ENCODE measurements at places on chromosomes 2 and 18.
A peak's percentile ranks its signal among the peaks of the same experiment; 100 is the strongest.

GRCh38 chr2:25567406-25567805 lies 106.0 kb downstream of the DTNB start:
- peak; percentile 70 for DNase-seq

DNA sequence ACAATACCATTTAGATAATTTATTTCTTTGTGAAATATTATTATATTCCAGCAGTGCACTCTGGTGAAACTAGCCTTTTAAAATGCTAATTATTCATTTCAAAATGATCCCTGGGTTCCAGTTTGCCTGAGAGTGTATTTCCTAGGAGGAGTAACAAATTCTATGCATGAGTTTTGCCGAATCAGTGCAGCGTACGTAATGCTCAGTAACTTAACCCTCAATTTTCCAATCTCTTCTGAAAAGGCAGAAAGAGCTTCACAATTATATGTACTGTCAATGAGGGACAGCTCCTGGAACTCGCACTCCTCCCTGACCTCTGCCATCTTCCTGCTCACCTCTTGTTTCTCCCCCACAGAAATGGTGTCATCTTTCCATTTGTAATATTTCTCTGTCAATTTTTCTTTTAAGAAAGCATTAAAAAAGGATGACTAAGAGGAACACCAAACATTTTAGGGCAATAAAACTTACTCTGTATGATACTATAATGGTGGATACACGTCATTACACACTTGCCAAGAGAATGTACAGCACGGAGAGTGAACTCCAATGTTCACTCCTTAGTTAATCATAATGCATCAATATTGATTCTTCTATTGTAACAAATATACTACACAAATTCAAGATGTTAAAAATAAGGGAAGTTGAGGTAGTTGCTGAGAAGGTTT lies 25.7 kb upstream of the XIRP2 start:
- no peak for DNase-seq

- no peak for DNase-seq
Measured at GRCh38 chr2:38322224-38322914, 54.7 kb downstream of the ATL2 start.

- no peak for DNase-seq
Measured at GRCh38 chr2:19848952-19849351, 52.8 kb downstream of the TTC32 start.

DNA sequence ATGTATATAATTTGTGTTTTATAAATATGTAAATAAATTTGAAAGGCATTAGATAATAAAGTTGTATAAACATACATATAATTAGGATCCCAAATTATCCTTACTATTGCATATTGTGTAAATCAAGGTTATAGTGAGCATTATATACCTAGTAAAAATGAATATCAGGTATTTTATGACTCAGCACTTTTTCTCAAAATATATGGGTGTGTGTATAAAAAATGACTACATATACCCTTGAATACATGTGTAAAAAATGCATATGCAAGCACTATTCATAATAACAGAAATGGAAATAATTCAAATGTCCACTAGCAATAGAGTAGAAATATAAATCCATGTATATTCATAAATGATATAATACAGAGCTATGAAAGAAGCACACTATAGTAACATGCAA lies 870.9 kb upstream of the CNTNAP5 start:
- DNase-seq, result no peak

GRCh38 chr18:12500986-12501385 lies 93.3 kb downstream of the PRELID3A start:
- no peak for DNase-seq

GRCh38 chr2:176574484-176575236 lies 305.4 kb downstream of the MTX2 start:
- DNase-seq, result no peak

GRCh38 chr2:59301466-59302402 lies 1060.6 kb upstream of the FANCL start:
- peak; percentile 45 for DNase-seq

GRCh38 chr2:119476301-119477112 lies 44.9 kb downstream of the TMEM37 start:
- peak; percentile 59 for DNase-seq

All from GM12865 (cell line).